ENCODE measurements at places on chromosomes 1 and 21.
A peak's percentile ranks its signal among the peaks of the same experiment; 100 is the strongest.

- DNase-seq = no peak
These were observed 661.0 kb upstream of the PTBP2 start for GRCh38 chr1:96060621-96061020.

- peak; percentile 40 for DNase-seq
These were observed 57.7 kb upstream of the ZC3H11B start for GRCh38 chr1:219670426-219671149.

GRCh38 chr1:94608142-94608851 lies 66.7 kb upstream of the F3 start:
- DNase-seq = no peak

- peak; percentile 43 for DNase-seq
These were observed 28.9 kb upstream of the DMRTB1 start for GRCh38 chr1:53430261-53430660.

GRCh38 chr1:167092653-167093052 lies 1.2 kb upstream of the STYXL2 start:
- peak; percentile 32 for DNase-seq

GRCh38 chr1:163172596-163172995 lies 30.1 kb downstream of the RGS5 start:
- no peak for DNase-seq

DNA sequence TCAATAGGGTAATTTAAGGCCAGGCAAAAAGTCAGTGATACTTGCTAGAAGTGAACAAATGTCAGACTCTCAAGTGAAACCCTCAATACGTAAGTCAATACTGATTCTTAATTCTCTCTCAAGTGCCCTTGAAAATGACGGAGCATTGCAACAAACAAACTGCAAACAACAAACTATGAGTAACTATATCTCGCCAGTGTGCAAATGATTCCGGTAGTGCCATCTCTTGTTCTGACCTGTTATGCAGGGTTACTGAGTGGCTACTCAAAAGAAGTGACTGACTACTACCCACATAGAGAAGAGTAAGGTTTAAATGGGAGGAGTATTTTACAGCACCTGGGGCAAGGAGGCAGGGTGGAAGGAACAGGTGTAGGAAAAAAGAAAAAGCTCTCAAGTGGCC lies 1.6 kb downstream of the SLC19A2 start:
- DNase-seq = peak; percentile 28

DNA sequence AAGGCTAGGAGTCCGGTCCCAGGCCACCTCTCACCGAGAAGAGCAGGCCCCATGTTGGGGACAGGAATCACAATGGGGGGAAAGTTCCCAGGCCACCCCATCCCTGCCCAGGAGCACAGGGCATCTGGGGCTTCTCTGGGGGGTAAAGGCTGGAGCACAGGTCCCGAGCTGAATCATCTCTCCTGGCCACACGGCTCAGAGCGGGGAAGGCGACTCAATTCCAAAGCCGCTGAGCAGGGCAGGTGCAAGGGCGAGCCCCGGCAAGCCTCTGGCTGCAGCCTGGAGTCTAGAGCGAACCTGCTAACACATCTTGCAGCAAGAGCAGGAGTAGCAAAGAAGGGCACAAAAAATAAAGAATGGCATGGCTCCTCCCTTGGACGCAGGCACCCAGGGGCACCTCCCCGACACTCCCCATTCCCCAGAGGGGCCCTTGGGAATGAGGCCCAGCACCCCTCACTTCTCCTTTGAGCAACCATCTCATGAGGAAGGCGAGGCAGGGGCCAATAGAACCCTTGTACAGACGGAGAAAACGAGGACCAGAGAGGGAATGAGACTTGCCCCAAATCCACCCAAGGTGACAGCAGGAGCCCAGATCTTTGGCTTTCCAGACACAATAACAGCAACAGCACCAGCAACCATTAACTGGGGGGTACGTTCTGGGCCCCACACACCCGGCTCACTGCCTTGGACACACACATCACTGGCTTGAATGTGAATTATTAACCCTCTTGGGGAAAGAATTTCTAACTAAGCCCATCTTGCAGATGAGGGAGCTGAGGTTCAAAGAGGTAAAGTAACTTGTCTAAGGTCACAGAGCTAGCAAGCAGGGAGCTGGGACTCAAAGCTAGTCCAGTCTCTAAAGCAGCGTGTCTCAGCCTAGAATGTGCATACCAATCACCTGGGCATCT lies 20.7 kb upstream of the ALDH4A1 start:
- DNase-seq = no peak

DNA sequence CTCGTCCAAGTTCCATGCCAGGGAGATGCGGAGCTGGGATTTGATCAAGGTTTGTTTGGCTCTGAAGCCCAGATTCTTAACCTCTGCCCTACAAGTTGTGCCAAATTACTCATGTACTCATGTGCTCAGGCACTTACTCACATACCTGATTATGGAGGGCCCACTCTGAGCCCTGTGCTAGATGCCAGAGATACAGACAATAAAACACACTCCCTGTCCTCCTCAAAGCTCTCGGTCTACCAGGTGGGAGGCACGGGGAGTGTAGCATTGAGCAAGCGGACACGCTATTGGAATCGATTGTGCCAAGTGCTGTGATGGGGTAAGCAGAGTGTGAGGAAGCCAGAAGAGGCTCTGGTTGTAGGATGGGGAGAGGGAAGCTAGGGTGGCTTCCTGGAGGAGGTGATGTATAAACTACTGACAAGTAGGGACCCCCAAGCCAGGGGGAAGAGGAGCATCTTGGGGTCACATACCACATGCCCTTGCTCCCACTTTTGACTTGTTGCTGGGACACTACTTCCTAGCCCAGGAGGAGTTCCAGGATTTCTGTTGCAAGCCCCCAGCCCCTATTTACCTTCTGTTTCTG lies 49.8 kb upstream of the IFNLR1 start:
- DNase-seq = peak; percentile 8

DNA sequence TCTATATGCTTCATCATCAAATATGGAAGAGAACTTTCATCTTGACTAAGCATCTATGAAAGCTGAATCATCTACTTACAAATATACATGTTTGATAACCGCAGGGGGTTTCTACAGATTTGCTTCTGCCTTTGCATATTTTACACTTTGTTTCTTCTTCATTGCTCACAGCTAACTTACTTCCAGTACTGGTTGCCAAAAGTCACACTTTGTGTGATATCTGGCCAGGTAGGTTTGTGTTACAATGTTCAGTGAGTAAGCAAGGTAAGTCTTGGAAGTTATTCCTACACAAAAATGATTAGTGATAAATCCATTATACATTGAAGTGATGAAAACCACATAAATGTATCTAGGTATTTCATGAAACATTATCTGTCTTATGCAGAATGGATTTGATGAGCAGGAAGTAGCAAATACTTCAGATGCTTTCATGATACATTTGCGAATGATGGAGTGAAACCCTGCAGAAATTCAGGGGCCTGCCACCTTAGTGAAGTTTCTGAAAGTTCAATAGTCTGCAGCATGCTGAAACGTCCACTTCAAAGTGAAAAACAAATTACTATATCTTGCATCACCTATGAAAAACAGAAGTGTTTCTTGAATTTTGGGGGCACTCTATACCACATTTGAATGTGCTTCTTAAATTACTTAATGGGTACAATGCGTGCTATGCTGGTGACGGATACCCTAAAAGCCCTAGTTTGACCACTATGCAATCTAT lies 187.3 kb downstream of the ATP6V1G3 start:
- DNase-seq = no peak

DNA sequence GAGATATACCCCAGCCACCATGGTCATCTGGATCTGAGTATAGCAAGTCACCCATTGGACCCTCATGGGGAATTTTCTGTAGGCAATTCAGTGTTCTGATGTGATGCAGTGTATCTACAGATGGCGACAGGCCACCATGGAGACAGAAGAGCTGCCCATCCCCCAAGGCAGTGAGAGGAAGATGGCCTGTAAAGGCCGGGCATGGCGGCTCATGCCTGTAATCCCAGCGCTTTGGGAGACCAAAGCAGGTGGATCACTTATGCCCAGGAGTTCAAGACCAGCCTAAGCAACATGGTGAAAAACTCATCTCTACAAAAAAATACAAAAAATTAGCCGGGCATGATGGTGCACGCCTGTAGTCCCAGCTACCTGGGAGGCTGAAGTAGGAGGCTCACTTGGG lies 41.1 kb upstream of the CTPS1 start:
- DNase-seq = no peak

DNA sequence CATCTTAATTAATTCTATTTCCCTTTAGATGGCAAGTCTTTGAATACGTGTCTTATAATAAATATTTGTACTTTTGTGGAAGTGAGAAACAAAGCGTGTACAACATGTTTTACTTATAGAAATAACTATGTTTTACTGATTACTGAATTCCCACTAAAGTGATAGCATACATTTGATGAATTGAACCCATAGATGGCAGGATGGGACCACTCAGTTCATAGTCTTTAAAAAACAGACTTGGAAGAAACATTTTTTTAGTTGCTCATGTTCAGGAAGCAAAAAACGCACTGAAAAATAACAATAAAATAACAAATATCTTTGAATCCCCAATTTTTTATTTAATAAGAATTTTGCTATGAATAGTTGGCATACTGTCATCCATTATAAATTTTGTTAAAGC lies 507.1 kb upstream of the ZRANB2 start:
- DNase-seq = peak; percentile 63

DNA sequence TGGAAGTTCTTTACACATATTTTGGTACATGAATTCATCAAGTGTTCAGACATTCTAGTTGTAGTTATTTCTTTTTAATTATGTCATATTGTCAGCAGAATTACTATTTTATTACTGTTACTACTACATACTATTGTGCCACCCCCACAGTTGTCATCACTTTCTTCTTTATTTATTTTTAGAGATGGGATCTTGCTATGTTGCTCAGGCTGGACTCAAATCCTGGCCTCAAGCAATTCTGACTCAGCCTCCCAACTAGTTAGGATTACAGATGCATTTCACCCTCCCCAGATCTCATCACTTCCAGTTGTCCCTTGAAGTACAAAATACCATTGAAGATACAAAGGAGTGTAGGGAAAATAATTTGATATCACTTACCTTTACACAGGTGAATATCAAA lies 258.0 kb downstream of the KCTD3 start:
- DNase-seq = no peak

DNA sequence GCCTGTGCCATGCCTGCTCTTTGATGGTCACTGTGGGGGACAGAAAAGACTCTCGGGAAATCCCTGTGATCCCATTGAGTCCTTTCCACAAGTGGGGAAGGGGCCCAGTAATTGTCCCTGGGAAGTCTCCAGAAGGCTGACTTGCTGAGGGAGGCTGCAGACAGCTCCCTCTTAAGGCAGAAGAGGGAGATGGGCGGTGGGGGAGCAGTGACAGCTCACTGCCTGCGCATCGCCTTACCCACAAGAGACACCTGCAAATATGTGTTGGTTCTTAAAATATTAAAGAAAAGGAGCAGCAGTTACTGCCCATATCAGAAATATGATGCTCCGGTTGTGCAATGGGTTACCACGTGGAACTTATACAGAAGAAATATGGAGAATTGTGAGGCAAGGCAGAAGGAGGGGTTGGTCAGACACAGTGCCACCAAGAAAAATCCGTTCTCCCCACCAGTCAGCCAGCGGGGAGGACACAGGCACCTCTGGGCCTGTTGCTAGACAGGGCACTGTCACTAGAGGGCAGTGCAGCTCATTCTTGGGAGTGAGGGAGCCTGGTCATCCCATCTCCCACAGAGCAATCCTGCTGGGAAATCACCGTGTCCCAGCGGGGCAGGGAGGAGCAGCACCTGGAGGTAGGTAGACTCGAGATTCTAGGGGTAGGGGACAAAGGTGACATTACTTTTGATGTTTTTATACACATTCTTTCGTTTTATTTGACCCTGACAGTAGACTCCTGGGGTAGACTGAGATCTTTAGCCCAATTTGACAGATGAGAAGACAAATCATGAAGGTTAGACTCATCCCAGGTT lies 6.9 kb upstream of the CAMK1G start:
- peak; percentile 85 for DNase-seq

GRCh38 chr21:36882776-36883175 lies 83.7 kb downstream of the HLCS start:
- peak; percentile 29 for DNase-seq

All from tongue (tissue), 3 donors.